ENCODE measurements at places on chromosomes 5 and 9. TPM values are rescaled to one million over a fixed set of nuclear protein-coding genes. Genes with fewer than 3 reads are reported as not detected.

The KIAA1958 gene
- 5.3 TPM for total RNA-seq

The IQGAP2 gene
- 7.9 TPM for total RNA-seq

The RALGPS1 gene
- 21.8 TPM for total RNA-seq

The LRRC14B gene
- 8.5 TPM for total RNA-seq

The NR4A3 gene
- 22.4 TPM for total RNA-seq

The HOMER1 gene
- total RNA-seq = 67.4 TPM

The SHOC1 gene
- not detected for total RNA-seq

The FOXD1 gene
- total RNA-seq = 0.54 TPM

The SPATA6L gene
- 2.4 TPM for total RNA-seq

The PCDHAC2 gene
- 0.67 TPM for total RNA-seq

The KIF24 gene
- total RNA-seq = 0.89 TPM

The TSSK1B gene
- total RNA-seq = 0.08 TPM

The INSL6 gene
- total RNA-seq = not detected

The ACOT12 gene
- not detected for total RNA-seq

The ENTPD2 gene
- 0.92 TPM for total RNA-seq

The WDR38 gene
- total RNA-seq = not detected

All from cardiac septum (tissue), 1 donor.